ENCODE measurements at places on chromosomes 5 and 9.

DNA sequence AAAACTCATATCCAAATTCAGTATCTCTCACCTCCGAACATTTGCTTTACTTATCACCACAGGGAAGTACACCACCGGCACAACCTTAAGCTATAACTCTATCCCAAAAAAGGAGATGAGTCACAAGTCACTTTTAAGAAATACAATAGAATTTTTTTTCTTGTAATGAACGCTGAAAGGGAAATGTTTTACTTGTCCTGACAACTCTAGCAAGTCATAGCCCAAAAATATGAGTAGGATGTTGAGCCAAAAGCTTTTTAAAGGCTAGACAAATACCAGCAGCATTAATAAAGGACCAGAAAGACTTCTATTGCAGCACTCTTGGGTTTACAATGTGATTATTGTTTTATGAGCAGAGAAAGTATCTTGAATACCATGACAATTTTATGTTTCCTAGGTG is 147.3 kb upstream of the FST start:
- DNase-seq = peak; percentile 77

GRCh38 chr5:94944160-94944559 is 325.7 kb downstream of the SLF1 start:
- no peak for DNase-seq

DNA sequence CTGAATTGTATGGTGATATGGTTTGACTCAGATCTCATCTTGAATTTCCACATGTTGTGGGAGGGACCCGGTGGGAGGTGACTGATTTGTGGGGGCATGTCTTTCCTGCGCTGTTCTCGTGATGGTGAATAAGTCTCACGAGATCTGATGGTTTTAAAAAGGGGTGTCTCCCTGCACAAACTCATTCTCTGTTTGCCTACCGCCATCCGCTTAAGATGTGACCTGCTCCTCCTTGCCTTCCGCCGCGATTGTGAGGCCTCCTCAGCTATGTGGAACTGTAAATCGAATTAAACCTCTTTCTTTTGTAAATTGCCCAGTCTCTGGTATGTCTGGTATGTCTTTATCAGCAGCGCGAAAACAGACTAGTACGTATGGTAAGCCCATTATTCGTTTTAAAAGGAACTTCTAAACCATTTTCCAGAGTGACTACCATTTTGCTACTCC is 48.7 kb downstream of the SLC36A1 start:
- DNase-seq = no peak

- DNase-seq = no peak
These were observed 210.1 kb downstream of the NTRK2 start for GRCh38 chr9:84879631-84880030.

GRCh38 chr5:138569782-138570181 is 5.4 kb downstream of the HSPA9 start:
- no peak for DNase-seq

- no peak for DNase-seq
These were observed 304.6 kb upstream of the DMRT1 start for GRCh38 chr9:536597-537511.

DNA sequence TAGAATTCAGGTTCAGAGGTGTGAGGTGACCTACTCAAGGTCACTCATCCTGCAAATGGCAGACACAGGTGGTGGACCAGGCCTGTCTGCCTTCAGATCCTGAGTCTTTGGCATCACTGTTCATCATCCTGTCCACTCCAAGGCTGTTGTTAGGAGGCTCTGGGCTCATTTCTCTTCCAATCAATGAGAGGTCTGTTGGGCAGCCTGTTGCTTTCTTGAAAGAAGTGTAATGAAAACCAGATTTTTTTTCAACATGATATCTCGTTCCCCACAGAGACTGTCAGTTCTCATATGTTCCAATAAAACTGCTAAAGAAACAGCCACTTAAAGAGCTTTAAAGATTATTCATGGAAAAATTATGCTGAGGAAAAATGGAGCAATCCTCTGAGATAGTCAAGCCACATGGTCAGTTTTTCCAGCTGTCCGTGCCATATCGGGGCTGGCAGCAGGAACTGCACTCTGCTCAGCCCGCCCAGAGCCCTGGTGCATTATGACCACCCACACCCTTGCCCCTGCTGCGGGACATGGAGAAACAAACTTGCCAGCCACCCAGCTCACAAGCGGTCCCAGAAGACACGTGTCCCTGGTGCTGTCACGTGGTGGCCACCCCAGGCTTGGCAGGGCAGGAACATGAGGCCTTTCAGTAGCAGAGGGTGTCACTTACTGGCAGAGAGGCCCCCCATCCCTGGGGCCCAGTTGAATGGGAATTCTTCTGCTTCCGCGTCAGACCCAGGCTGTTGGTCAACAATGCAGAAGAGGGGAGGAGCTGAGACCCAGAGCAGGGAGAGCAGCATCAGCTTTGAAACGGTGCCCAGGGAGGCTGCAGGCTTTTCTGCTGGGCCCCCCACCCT is 63.7 kb upstream of the ANGPTL2 start:
- peak; percentile 93 for DNase-seq

DNA sequence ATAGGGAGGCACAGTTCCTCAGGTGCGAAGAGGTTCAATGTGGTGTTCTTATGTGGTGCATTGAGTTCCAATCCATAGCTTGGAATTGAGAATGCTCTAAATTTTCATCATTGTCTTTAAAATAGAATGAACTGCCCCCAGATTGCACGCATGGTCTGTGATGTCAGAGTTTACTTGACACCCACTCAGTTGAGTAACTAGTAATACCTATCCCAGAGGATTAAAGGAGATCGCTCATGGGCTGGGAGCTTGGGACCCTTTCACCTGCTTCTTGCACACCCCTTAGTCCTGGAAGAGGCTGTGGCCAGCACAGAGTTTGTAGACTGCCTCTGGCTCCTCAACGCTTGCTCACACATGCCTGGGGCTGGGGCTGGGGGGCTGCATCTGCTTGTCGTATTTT is 95.1 kb upstream of the OTULINL start:
- no peak for DNase-seq

- no peak for DNase-seq
These were observed 16.5 kb upstream of the SPARC start for GRCh38 chr5:151703227-151703626.

- no peak for DNase-seq
These were observed 163.6 kb upstream of the PRLR start for GRCh38 chr5:35393901-35394300.

- DNase-seq = no peak
These were observed 126.1 kb downstream of the SV2C start for GRCh38 chr5:76209297-76209696.

GRCh38 chr9:32454280-32454679 is 69.8 kb downstream of the ACO1 start:
- DNase-seq = no peak

- peak; percentile 37 for DNase-seq
These were observed 400.9 kb upstream of the MEF2C start for GRCh38 chr5:89283728-89284493.

GRCh38 chr5:61348447-61348846 is 16.4 kb downstream of the ZSWIM6 start:
- DNase-seq = no peak

- no peak for DNase-seq
These were observed 7.4 kb downstream of the F2RL2 start for GRCh38 chr5:76615759-76616158.

- DNase-seq = no peak
These were observed 96.9 kb upstream of the HAPLN1 start for GRCh38 chr5:83817591-83817990.

DNA sequence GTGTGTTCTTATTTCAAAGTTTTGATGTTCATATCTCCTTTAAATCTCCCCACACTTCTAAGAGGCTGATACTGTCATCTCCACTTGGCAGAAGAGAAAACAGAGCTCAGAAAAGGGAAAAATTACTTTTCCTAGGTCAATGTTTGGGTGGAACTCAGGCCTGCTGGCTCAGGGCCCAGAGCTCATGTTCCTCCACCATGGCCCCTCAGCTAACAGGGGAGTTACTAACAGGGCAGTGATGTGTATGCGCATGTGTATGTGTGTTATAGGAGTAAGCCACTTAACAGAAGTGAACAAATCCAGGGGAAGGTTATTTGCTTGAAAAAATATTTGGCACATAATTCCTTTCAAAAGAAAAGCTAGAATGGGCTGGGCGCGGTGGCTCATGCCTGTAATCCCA is 2.5 kb downstream of the C1QTNF2 start:
- DNase-seq = no peak

DNA sequence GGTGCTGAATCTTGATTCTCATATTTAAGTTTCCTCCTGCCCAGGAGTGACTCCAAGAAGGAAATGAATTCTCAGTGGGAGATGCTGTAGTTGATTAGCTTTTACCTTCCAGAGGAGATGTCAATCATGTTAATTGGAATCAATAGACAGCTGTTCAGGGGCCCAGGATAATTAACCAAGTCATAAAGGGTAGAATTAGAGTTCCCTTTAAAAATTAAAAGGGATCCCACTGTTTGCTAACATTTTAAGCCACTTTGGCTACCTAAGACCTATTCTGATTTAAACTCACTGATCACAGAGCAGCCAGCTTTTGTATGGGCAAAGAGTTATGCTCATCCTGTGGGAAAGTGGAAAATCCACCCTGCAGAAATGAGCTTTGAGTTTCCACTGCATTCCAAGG is 249.6 kb downstream of the SLIT3 start:
- DNase-seq = no peak

- DNase-seq = no peak
These were observed 47.0 kb downstream of the CRB2 start for GRCh38 chr9:123402981-123403509.

DNA sequence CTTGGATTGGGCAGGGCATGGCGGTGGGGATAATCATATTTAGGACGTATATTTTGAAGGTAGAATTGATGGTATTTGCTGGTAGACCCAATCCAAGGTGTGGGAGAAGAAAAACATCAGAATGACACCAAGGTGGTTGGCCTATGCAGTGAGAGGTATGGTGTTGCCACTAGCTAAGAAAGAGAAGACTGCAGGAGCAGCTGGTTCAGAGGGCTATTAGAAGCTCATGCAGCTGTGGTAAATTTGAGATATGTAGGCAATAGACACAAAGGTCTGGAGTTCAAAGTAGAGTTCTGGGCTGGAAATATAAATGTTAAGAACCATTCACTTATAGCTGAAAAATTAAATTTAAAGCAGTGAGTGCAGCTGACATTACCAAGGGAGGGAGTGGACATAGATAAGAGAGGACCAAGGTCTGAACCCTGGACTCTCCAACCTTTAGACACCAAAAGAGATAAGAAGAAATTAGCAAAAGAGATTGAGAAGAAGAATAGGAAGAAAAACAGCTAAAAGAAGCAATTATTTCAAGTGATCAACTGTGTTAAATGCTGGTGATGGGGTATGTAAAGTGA is 74.7 kb upstream of the FAM169A start:
- DNase-seq = no peak

DNA sequence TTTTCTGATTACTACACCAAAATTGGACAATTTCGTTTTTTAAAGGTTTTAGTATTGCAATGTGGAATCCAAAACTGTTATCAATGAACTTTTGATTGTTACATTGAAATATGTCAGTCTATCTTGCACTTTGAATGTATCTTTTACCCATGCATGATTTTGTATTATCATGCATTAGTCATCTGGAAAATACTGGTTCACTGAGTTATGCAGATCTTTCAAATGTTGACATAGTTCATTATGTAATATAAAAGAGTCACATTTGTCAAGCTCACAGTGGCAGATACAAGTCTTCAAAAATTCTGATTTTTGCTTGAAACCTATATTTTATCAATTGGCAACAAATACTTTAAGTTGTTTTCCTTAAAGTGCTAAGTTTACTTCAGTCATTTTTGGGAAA is 85.2 kb downstream of the NR3C1 start:
- no peak for DNase-seq

DNA sequence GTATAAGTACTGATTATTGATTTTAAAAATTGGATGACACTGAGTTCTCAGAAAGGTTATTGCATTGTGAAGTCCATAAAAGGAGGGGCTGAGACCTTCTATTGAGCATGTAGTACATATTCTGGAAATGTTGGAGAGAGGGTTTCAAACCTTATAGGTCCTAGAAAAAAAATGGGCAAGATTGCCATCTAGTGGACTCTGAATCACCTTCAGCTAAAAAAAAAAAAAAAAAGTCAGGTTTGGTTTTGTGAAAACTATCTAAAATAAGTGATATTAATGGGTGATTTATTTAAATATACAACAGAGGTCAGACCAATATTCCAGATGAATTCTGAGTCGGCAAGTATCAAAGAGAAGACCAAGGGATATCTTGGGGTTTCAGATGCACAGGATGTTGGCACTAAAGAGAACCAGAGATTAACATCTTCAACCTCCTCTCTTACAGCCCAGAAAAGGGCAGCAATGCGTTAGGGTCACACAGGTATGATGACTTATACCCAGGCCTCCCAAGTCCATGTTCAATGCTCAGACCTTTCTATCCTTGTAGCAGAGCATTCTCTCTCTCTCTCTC is 109.8 kb upstream of the NMUR2 start:
- peak; percentile 9 for DNase-seq

DNA sequence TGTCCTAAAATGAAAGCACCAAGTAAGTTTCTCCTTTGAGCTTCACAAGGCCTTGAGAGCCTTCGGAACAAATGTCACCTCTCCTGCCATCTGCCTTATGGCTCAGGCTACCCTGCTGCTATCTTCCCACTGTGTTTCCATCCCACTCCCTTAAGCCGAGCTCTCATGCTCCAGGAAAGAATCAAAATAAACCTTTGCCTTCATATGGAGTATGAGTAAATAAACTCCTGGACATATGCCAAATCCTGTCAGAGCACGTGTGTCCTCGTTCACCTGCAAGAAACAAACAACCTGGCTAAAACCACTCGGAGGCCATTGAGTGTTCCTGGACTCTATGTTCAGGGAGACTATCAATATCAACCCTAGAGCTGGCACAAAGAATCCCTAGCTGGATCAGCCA is 122.3 kb upstream of the CCDC112 start:
- DNase-seq = no peak

- peak; percentile 11 for DNase-seq
These were observed 65.7 kb downstream of the TMEM38B start for GRCh38 chr9:105760053-105760452.

DNA sequence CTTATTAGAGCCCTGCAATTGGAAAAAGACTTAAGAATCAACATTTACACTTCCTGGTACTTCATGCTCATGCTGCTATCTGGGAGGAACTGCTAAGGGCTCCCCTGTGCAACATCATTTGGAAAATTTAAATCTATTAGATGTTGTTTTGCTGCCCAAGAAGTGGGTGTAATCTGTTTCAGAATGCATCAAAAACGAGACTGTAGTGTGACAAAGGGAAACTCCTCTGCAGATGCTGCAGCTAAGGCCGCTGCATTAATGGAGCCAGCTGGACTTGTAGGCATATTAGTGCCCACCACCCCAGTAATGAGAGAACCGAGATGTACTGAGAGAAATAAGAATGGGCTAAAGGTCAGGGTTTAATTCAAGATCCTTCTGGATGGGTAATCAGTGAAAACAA is 11.1 kb upstream of the PAIP1 start:
- DNase-seq = no peak

Measured in fibroblast of skin of right quadriceps (primary cell).